Spinal cord (tissue), 10 donors: ENCODE measurements at places on chromosomes 3 and 15.

GRCh38 chr3:148408667-148409066 lies 289.0 kb upstream of the AGTR1 start:
- no peak for DNase-seq

- no peak for DNase-seq
Measured at GRCh38 chr3:32288819-32289218, 50.3 kb downstream of the CMTM8 start.

- DNase-seq = no peak
Measured at GRCh38 chr3:127037418-127037841, 54.5 kb downstream of the PLXNA1 start.

GRCh38 chr3:140336465-140336864 lies 341.4 kb upstream of the TRIM42 start:
- no peak for DNase-seq

GRCh38 chr15:94206463-94207167 lies 24.7 kb upstream of the MCTP2 start:
- DNase-seq = no peak

DNA sequence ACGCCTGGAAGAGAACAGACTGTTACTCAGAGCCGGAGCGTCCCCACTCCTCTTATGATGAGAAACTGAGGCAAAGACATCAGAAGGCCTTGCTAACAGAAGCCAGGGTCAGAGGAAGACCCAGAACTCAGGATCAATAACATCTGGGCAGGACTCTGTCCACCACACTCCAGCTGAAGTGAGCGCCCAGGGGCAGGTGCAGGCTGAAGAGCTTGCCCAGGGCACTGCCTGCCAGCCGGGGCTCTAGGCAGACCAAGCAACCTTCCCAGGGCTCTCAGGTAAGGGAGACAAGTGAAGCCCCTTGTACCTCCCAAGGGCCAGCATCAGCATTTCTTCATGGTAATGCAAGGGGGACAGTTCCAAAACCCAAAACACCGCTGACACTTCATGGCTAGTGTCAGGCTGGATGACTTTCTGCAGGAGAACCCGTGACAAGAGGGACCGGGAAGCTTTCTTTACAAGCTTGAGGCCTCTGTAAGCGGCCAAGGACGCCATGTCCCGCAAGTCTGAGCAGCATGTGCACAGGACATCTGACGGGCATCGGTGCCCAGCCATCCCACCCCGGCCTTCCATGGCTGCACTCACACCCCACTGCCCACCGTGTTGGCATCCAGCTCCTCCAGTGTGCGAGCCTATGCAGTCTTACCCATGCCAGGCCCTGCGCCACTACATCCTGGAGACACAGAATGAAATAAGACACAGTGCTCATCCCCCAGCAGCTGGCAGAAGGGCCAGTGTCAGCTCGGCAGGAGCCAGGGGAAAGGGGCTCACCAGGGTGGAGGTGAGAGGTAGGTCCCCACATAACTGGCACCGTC lies 14.1 kb downstream of the XXYLT1 start:
- no peak for DNase-seq

DNA sequence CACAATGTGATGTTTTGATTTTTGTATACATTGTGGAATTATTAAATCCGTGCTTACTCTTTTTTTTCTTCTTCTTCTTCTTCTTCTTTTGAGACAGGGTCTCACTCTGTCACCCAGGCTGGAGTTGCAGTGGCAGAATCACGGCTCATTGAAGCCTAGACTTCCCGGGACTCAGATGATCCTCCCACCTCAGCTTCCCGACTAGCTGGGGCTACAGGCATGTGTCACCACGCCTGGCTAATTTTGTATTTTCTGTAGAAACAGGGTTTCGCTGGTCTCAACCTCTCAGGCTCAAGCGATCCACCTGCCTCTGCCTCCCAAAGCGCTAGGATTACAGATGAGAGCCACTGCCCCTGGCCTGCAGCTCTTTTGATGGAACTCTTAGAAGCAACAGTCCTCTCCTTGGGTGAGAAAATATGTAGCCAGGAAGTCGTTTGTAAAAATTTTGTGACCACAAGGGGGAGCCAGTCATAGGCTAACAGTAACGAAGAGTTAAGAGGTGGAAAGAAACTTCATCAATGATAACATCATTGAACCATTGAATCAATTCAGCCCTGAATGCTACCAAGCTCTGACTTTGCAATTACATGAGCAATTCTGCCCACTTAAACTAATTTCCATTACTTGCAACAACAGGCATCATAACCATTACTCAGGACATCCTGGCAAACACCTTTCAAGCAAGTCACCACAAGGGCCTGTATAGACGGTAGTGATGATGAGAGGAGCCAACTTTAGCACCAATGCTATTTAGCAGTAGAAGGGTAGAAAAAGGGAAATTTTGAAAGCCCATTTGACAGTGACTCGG lies 16.7 kb upstream of the CMTM7 start:
- DNase-seq = peak; percentile 59

GRCh38 chr3:58358092-58358491 lies 25.4 kb downstream of the PXK start:
- DNase-seq = no peak

DNA sequence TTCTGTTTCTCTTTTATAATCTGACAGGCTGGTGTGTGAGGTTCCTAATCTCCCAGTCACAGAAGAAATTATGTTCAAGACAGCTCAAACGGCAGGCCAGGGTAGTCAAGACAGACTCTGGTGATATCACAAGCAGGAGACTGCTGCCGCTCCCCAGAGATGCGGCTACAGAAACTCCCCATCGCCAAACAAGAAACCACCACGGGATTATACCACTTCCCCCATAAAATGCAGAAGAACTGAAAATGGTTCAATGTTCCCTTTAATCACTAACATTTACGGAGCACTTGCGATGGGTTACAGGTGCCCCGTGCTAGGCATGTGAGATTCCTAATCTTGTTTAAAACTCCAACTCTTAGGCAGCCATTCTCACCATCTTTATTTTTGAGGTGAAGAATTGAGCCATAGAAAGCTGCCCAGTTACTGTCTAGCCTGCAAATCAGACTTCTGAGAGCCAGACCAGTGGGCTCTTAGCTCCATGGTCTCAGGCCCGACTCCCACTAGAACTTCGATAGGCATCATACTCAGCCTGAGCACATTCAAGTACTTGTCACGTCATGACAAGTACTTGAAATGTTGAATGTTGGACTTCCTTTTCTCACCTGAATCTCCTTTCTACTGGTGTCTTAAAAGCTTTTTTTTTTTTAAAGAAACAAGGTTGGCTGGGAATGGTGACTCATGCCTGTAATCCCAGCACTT lies 58.4 kb downstream of the TBC1D2B start:
- no peak for DNase-seq

GRCh38 chr3:124246949-124247348 lies 255.0 kb upstream of the ROPN1 start:
- DNase-seq = no peak

DNA sequence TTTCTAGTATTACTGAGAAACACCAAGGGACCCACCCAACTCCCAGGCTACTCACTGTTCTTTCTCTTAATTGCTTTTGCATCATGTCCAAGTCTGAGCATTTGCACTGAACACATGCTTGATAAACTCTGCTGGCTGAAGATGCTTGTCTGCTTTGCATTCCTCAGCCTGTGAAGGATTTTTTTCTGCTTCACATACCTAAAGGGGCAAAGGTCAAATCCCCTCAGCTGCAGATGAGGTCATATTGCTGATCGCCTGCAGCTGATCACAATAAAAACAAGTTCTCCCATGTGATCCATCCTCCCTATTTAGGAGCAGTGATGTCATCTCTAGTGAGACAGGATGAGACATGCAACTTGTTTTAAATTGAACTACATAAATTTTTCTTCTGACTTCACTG lies 84.6 kb upstream of the DCBLD2 start:
- peak; percentile 24 for DNase-seq

DNA sequence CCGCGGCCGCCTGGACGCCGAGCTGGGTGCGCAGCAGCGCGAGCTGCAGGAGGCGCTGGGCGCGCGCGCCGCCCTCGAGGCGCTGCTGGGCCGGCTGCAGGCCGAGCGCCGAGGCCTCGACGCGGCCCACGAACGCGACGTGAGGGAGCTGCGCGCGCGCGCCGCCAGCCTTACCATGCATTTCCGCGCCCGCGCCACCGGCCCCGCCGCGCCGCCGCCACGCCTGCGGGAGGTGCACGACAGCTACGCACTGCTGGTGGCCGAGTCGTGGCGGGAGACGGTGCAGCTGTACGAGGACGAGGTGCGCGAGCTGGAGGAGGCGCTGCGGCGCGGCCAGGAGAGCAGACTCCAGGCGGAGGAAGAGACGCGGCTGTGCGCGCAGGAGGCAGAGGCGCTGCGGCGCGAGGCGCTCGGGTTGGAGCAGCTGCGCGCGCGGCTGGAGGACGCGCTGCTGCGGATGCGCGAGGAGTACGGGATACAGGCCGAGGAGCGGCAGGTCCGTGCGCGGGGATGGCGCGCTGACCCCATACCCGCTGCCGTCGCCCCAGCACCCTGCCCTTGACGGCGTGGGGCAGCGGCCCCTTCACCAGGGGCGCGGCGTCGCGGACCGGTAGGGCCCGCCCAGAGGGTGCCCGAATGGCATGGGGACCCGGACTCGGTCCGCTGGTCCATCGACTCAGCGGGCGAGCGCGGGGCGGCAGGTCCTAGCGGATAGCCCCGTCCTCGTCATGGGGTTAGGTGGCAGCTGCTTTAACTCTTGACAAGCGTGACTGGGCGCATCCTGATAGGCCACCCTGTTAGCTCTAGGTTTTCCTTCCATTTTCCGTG lies 848 bp downstream of the SYNM start:
- peak; percentile 88 for DNase-seq

GRCh38 chr3:61605589-61606175 lies 44.3 kb downstream of the PTPRG start:
- no peak for DNase-seq

DNA sequence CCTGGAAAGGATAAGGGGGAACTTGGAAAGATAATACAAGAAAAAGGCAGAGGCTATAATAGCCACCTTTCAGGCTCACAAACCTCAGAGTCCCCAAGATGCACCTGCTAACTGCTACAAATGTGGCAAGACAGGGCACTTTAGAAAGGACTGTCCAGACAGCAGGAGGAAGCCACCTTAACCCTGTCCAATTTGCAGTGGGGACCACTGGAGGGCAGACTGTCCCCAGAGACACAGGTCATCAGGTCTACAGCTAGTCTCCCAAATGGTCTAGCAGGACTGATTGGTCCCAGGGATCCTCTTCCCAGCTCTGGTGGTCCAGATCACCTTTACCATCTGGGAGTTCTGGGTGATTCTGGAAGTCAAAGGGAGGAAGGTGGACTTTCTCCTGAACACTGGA lies 882.5 kb upstream of the GBE1 start:
- no peak for DNase-seq

- DNase-seq = no peak
Measured at GRCh38 chr3:156743859-156744258, 69.5 kb downstream of the TIPARP start.

DNA sequence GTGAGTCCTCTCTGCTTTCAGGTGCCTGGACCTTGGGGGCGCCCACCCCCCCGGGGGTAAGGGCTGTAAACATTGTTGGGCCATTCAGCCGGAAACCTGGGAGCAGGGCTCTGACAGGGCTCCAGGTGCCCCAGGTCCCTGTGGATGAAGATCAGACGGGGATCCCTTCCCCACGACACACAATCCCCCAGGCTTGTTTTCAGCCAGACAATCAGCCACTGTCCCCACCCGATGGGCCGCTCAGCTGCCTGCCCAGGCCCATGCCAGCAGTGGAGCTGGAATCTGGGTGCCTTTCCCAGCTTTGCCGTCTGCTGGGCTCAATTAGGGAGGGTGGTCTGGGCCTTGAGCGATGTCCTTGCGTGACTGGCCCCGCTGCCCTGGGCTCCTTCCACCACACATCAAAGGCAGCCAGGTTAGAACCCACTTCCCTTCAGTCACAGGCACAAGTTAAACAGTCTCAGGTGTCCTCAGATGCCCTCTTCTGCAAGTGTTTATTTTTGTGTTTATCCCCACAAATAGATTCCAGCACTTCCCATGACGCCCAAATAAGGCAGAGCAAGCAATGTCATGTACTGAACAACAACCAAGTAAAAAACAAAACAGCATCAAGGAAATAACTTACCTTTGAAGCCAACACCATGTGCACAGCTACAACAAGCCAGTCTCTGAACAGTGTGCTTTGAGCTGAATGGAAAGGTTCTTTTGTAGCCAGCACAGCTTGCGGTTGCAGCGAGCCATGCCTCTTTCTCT lies 77.0 kb upstream of the ALDH1A3 start:
- no peak for DNase-seq

GRCh38 chr3:53493963-53494791 lies at the start of gene CACNA1D:
Gene CACNA1D (plus strand): TSS chr3:53494611. CDS start chr3:53495167, 556 bp downstream.
- no peak for DNase-seq

GRCh38 chr3:124833710-124834332 lies 53.3 kb downstream of the ITGB5 start:
- no peak for DNase-seq

GRCh38 chr3:26624209-26624765 lies 1.7 kb downstream of the LRRC3B start:
- DNase-seq = peak; percentile 47

GRCh38 chr3:26259176-26259575 lies 363.4 kb upstream of the LRRC3B start:
- no peak for DNase-seq

DNA sequence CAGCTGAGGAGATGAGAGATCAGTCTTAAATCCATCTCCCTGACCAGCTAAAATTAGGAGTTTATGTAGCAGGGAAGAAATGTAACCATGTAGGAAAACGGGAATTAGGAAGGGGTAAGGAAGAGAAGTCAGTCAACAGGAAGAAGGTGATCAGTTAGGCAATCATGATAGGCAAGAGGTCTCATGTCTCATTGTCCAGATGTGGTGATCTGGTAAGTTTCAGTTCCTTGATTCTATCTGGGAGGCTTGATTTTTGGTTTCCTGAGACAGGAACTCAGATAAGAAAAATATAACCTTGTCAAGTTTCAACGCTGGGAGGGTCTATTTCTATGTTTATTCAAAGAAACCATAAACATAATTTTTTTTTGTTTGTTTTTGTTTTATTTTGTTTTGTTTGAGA lies 40.3 kb upstream of the TBC1D5 start:
- DNase-seq = no peak
